ENCODE measurements at places on chromosomes 1 and 21. TPM values are rescaled to one million over a fixed set of nuclear protein-coding genes. Genes with fewer than 3 reads are reported as not detected.

GPN2 gene
- total RNA-seq: 31.7 TPM

CLCA1 gene
- 0.11 TPM for total RNA-seq

CD2 gene
- 0.44 TPM for total RNA-seq

PPIAL4G gene
- not detected for total RNA-seq

- no peak for DNase-seq
These were observed 832 bp downstream of the MRPL20 start for GRCh38 chr1:1406101-1406820.

DNA sequence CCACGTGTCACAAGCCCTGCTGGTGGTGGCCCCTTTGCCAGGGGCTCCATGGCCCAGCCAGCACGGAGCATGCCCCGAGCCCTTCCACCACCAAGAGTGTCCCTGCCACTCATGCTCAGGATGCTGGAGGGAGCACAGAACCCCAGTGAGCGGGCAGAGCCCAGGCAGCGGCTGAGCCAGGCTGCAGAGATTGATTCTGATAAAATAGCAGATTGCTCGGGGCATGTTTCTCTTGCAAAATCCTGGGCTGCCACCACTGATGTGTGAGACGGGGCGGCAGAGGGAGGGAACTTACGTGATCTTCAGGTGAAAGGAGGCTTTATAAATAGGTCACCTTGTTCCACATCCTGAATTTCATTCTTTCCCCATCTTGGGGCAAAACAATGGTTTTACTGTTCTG, 53.2 kb downstream of the SPSB1 start:
- DNase-seq: no peak

GRCh38 chr1:201890223-201890622, 1.5 kb downstream of the SHISA4 start:
- DNase-seq: no peak

DNA sequence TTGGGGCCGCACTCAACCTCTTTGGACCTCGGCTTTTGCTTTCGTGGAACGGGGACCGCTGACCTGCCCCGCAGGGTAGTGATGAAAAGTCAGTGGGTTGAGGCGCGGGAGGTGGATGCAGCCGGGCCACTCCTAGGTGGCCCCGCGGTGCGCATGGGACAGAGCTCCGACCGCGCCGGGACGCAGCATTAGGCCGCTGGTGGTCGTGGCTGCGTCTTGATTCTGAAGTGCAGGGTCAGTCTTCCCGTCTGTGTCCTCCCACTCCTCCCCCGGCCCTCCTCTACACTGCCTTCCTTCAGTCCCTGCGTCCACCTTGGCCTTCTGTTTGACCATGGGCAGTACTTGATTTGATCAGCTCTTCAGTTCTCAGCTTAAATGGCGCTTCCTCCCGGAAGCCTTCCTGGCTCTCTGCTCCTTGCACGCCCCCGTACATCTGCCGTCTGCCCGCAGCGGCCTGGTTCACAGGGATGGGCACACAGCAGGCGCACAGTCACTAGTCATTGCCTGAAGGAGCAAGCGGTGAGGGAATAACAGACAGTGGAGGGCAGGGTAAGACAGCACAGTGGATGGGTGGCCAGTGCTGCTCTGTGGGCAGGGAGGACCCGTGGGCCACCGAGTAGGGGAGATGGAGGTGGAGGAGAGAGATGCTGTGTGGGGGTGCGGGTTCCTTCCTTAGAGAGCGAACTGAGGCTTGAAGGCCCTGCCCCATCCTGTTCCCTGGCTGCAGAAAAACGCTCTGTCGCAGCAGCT, 633 bp downstream of the THEMIS2 start:
- peak; percentile 40 for DNase-seq

- no peak for DNase-seq
These were observed at the start of gene KRTAP10-10 for GRCh38 chr21:44637018-44637850. KRTAP10-10 (plus strand) TSS chr21:44637356; CDS start chr21:44637418, 62 bp downstream.

DNA sequence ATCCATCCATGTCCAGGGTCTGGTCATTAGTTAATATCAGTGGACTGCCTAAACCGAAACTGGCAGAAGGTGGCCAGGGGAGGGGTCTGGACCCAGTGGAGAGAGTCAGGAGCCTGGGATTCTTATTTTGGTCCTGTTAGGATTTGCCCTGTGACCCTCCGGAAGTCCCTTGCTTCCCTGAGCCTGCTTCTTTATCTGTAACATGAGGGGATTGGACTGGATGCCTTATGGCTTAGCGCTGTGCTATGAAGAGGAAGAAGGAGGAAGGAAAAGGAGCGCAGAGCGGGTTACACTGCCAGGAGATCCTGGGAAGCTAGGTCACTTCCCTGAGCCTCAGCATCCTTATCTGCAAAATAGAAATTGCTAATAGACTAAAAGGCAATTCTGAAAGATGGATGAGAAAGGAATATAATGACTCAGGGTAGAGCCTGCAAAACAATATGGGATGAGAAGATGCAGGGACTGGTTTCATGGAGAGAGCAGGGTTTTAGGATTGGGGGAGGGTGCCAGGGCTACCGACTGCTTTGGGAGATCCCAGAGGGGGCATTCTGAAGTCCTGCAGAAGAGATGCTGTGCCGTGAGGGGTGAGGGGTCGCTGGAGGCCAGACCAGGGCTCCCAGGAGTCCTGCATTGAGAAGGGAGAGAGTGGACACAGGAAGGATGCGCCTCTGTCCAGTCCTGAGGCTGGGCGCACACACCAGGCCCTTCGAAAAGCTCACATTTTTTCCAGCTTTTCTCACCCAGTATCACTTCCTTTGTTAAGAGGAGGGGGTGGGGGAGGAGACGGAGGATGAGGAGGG, 460 bp upstream of the ADORA1 start:
- DNase-seq: no peak

GRCh38 chr1:56396581-56396980, 182.8 kb downstream of the PLPP3 start:
- DNase-seq: no peak

DNA sequence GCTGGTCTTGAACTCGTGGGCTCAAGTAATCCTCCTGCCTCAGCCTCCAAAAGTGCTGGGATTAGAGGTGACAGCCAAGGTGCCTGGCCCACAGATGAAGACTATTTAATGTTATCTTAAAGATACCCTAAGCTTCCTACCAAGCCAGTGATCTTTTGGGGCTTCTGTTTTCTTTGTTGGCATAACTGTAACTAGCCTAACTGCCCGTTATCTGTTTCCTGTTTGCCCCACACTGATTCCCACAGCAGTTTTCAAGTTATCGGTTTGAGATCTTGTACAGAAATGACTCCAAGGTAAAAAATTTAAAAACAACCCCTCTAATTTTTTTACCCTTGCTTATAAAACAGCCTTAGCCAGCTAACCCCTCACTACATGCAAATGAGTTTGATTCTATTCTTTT, 12.4 kb downstream of the SELL start:
- no peak for DNase-seq

- no peak for DNase-seq
These were observed 5.0 kb downstream of the TFF1 start for GRCh38 chr21:42361286-42361685.

DNA sequence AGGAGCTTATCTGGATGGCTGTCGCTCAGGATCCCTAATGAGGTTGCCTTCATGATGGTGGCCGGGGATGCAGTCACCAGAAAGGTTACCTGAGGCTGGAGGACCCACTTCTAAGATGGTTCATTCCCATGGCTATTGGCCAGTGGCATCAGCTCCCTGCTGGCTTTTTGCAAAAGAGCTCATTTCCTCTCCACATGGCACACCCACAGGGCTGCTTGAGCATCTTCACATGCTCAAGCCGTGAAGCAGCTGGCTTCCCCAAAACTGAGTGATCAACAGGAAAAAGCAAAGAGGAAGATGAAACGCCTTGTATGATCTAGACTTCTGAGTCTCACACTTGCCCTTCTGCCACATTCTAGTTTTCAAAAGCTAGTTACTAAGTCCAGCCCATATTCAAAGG, 124.6 kb upstream of the CXADR start:
- no peak for DNase-seq
